Urinary bladder (tissue), 4 donors: ENCODE measurements at places on chromosomes 11 and 22. TPM values are rescaled to one million over a fixed set of nuclear protein-coding genes. Genes with fewer than 3 reads are reported as not detected.

OR51A7 gene
- total RNA-seq: not detected

APOA4 gene
- total RNA-seq: not detected

- no peak for DNase-seq
These were observed 20.6 kb downstream of the PARVA start for GRCh38 chr11:12397931-12398334.

DNA sequence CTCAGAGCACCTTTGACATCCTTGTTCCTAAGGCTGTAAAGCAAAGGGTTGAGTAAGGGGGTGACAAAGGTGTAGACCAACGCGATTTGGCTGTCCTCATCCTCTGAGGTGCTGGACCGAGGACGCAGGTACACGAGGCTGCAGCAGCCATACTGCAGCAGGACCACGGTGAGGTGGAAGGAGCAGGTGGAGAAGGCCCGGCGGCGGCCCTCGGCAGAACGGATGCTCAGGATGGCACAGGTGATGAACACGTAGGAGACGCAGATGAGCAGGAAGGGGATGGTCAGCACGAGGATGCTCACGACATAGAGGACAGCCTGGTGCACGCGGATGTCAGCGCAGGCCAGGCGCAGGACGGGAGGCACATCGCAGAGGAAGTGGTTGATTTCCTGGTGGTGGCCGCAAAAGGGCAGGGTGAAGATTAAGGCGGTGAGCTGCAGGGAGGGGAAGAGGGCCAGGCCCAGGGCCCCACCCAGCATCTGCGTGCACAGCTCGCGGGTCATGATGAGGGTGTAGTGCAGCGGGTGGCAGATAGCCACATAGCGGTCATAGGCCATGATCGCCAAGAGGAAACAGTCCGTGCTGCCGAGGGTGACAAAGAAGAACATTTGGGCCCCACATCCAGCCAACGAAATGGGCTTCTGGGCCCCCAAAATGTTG, 632 bp downstream of the OR10Q1 start:
- no peak for DNase-seq

- no peak for DNase-seq
These were observed 335 bp upstream of the SEZ6L start for GRCh38 chr22:26168939-26169314.
